ENCODE measurements at places on chromosomes 7 and 10.

- DNase-seq = no peak
Observed at GRCh38 chr7:15924910-15925309, 238.4 kb upstream of the MEOX2 start.

DNA sequence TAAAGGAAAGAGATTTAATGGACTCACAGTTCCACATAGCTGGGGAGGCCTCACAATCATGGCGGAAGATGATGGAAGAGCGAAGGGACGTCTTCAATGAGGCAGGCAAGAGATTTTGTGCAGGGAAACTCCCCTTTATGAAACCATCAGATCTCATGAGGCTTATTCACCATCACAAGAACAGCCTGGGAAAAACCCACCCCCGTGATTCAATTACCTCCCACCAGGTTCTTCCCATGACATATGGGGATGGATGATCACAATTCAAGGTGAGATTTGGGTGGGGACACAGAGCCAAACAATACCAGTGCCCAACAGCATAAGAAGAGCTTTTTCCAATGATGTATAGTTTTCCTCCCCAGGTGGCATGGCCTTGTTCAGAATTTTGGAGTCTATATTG lies 11.2 kb upstream of the C7orf33 start:
- no peak for DNase-seq

- no peak for DNase-seq
Observed at GRCh38 chr7:112116358-112116757, 89.8 kb downstream of the DOCK4 start.

DNA sequence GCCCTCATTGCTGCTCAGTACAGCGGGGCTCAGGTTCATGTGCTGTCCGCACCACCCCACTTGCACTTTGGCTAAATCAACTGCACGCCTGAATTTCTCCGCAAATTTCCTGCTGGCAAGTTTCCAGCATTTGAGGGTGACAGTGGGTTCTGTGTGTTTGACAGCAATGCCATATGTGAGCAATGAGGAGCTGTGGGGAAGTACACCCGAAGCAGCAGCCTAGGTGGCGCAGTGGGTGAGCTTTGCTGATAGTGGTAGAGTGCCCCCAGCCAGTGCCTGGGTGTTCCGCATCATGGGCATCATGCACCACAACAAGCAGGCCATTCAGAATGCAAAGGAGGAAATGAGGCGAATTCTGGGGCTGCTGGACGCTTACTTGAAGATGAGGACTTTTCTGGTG lies 103.9 kb upstream of the POT1 start:
- DNase-seq = no peak

DNA sequence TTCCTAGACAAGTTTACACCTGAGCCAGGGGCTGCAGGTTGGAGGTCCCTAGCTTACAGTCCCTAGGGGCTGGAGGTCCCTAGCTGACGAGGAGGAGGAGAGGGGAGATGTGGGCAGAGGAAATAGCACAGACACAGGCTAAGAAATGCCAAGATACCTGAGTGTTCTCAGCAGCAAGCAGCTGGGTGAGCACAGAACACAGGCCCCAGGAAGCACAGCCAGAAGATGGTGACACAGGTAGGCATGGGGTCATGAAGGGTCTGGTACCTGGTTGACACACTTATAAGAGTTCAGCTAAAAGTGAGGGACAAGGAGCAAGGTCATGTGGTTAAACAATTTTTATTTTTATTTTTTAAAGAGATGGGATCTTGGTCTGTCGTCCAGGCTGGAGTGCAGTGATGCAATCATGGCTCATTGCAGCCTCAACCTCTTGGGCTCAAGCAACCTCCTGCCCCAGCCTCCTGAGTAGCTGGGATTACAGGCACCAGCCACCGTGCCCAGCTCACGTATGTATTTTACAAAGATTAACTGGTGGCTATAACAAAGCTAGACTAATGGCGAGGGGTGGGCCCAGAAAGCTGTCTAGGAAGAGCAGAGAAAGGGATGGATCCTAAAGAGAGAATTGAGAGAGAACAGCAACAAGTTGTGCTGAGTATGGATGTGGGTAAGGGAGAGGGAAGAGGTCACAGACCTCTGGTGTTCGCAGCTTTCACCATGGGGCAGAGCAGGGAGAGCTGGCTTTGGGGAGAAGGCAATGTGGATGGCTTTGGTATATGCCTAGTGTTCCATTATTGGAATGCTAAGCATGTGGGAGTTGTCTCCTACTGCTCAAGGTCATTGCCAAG lies 140.3 kb upstream of the KLF14 start:
- DNase-seq = no peak

- DNase-seq = peak; percentile 38
Observed at GRCh38 chr7:87312215-87312865, 33.1 kb upstream of the CROT start.

GRCh38 chr10:22379059-22379458 lies 33.8 kb downstream of the SPAG6 start:
- no peak for DNase-seq

DNA sequence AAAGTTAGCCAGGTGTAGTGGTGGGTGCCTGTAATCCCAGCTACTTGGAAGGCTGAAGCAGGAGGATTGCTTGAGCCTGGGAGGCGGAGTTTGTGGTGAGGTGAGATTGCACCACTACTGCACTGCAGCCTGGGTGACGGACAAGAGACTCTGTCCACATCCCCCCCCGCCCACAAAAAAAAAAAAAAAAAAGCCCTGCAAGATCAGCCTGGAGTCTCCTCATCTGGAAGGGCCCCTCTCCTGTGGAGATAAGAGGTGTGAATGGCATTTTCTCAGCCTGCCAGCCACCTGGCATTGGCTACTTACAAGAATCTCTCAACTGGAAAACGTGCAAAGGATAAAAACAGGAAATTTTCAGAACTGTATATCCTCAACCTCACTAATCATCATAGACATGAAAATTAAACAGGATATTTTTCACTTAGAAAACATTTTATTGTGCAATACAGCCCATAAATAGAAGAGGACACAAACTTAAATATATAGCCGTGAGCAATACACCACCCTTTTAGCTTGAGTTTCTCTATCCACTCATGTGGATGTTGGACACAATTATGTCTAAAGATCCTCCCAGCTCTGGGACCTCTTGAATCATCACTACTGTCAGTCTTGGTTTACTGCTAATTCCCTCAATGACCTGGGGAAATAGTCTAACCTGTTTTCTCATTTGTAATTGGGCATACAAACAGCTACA lies 11.3 kb upstream of the TSPAN15 start:
- DNase-seq = no peak

DNA sequence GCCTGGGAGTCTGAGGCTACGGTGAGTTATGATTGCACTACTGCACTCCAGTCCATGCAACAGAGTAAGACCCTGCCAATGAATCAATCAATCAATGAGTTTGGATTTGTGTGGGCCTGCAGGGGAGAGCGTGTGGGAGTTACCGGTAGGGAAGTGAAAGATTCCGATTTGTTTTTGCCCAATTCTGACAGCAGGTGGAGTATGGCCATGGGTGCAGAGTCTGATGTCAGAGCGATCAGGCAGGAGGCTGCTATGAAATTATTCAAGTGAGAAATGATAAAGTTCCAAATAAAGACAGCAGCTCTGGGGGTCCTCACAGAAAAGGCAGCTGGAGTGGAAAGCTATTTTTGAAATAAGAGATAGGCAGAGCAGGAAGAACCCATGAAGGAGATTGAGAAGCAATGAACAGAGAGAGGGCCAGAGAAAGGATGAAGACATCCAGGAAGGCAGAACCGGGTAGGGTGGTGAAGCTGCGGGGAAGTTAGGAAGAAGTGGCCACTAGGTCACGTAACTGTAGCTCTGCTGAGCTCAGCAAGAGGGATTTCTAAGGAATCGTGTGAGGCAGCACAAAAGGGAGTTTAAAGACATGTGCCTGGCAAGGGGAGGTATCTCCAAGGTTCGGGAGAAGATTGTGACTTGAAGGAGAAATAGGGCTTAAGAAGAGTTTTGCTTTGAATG lies 93.7 kb upstream of the NMT2 start:
- no peak for DNase-seq

DNA sequence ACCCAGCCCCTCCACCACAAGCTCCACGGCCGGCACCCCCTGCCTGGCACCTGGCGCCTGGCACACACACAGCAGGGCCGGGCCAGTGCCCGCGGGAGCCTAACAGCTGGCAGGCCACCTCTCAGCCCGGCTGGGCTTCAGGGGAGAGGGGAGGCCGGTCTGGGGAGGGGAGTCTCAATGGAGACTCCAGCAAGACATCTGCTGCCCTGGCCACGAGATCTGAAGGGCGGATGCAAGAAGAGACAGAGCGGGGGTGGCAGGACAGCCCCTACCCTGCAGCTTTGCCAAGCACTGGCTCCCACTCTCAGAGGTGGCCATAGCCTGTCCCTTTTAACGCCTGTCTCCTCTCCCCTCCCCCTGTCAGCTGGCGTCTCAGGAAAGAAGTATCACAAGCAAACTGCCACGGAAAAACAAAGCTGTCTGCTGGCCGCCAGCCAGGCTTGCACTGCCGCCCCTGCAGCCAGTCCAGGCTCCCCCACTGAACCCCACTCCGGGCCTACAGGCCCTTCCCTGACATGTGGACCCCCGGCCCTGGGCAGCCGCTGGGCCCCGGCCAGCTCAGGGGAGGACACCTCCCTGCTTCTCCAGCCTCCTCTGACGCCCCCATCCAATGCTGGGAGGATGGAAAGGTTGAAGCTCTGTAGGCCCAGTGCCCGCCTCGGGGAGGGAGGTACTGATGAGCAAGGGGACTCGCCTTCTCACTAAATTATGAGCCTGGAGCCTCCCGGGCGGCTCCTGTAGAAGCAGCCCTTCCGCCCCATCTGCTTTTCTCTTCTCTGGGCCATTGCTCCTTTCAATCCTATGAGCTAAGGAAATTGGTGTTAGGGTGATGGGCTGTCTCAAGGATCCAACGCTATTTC lies 178.4 kb downstream of the ARHGAP12 start:
- DNase-seq = peak; percentile 48

GRCh38 chr10:80453842-80454512 lies at the start of gene TSPAN14:
Gene TSPAN14 (plus strand): TSS chr10:80454310. CDS start chr10:80489234, 34,924 bp downstream.
- peak; percentile 74 for DNase-seq

DNA sequence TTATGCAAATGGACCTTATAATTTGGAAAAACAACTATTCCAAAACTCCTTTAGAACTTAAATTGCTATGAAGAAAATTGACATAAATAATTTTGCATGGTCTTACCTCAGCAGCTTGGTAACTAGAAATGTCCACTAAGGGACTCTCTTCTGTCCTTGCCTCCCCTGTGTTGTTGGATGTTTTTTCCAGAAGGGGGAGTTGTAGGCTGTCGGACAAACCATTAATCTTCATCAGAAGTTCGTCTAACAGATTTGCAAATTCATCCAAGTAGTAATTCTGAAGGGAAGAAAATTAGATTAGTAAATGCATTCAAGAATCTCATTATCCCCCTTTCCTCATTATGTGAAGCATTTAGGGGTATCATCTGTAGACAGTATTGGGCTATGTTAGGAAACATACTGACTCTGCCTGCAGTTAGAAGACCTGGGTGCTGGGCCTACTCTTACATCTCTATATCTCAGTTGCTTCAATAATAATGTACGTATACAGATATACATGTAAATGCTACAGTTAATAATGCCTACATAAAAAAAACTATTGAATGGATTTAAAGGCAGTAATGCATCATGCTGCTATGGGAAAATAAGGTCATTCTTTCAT lies 155.6 kb downstream of the PKD1L1 start:
- DNase-seq = no peak

GRCh38 chr10:45095286-45095685 lies 94.6 kb downstream of the ZNF22 start:
- DNase-seq = no peak

- DNase-seq = no peak
Observed at GRCh38 chr10:48614481-48615390, 9.9 kb upstream of the ARHGAP22 start.

- no peak for DNase-seq
Observed at GRCh38 chr10:84015877-84016595, 123.3 kb upstream of the GHITM start.

DNA sequence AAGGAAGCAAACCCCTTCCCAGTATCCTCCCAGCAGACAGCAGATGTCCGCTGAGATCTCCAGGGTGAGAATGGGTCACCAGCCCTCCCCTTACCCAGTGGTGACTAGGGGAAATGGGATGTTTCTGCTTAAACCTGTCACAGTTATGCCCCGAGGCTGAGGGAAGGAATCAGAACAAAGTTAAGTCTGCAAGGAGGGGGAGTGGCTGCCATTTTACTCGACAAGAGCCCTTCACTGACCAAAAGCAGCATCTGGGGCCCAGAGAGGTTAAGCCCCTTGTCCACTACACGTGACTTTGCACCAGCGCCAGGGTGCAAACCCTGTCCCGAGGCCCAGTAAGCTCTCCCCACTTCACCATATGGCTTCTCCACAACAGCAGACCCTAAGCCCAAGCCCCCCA lies 4.6 kb upstream of the NANOS1 start:
- no peak for DNase-seq

DNA sequence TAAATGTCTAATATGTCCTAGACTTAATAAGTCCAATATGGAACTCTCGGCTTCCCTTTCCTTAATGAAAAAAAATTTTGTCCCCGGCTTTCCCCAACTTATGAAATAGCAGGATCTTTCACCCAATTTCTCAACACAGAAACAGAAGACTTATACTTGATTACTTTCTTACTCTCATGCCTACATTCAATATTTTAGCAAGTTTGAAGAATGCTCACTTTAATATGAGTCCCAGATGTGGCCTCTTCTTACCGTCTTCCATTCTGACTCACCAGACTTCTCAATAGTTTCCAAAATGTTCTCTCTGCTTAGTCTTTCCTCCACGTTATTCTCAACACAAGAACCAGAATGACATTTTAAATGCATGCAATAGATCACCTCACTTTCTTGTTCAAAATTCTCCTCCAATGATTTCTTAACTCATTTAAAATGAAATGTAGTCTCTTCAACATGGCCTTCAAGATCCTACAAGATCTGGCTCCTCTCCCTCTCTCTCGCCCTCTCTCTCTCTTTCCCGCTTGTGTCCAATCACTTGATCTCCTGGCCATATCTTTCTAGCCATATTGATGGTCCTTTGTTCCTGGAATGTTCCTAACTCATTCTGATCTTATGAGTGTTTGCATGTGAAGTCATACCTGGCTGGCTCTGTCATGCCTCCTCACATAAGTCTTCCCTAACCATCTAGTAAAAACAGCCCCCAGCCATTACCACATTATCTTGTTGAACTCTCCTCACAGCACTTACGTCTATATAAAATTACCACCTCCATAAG lies 119.7 kb upstream of the FAM3C start:
- DNase-seq = no peak
